Brain microvascular endothelial cell (primary cell): ENCODE measurements at places on chromosomes 2 and 18.

DNA sequence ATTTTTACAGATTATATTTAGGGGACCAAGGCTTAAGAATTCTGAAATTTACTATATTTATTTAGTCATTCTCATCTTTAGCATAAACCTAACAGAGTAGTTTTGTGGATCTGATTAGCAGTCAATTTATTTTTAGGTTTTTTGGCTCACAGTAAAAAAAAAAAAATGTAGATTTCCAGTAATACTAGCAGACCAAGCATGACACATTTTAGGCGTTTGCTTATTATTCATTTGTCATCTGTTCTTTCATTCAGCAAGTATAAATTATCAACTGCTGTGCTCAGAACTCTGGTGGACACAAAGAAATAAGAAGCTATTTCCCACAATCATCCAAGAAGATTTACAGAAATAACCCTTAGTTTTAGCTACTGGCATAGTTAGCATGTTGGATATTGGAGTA lies 20.6 kb downstream of the PDE1A start:
- DNase-seq = no peak

GRCh38 chr18:11274144-11274794 lies 124.9 kb upstream of the PIEZO2 start:
- no peak for DNase-seq

DNA sequence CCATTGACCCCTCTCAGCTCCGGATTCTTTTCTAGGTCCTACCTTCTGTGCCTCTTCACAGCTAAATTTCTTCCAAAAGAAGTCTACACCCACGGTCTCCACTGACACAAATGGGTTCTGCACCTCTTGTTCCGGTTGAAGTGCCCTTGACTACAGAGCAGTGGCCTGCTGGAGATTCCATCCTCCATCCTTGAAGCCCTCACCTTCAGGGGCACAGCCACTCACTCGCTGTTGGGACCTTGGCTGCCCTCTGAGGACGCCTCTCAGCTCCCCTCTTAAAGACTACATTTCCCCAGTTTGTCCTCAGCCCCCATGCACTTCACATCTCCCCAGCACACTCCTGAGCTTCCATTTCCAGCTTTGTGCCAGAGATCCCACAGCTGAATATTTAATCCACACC lies 226.3 kb downstream of the ATAD2B start:
- DNase-seq = no peak

DNA sequence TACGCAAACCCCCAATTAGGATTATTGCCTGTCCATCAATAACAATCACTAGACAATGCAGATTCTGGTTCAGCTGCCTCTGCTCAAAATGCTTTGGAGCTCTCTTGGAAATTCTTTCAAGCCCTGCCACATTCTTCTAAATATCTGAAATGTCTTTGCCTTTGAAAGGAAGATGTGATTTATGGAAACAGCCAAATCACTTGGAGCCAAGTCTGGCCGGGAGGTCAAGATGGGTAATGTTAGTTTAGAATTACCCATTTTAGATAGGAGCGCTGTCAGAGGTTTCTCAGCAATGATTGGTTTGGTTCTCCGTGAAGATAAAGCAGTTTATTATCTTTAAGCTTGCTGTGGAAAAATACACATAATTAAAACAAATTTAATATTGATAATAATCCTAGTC lies 306.7 kb downstream of the SETBP1 start:
- no peak for DNase-seq

DNA sequence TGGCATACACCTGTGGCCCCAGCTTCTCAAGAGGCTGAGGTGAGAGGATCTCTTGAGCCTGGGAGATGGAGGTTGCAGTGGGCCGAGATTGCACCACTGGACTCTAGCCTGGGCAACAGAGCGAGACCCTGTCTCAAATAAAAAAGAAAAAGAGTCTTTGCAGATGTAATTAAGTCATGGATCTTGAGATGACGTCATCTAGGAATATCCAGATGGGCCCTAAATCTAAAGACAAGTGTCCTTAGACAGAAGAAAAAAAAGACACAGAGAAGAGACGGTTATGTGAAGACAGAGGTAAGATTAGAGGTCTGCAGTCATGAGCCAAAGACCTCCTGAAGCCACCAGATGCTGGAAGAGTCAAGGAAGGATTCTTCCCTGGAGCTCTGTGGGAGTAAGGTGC lies 74.3 kb downstream of the RHOB start:
- DNase-seq = no peak

DNA sequence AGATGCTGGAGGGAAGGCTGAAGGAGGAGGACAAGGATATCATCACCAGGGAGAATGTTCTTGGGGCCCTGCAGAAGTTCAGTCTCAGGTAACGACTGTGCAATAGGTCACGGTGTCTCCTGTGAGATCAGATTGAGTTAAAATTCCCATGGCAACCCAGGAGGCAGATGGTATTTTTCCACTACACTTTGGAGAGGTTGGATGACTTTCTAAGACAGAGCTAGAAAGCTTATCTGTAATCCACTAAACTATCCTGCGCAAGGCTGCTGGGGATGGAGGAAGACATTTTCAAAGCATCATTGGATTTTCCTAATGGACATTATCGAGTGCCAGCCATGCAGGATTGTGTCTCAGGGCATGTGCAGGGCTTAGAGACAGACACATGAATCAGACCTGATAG lies 74.6 kb downstream of the ARMC9 start:
- DNase-seq = no peak

- no peak for DNase-seq
These were observed 834.3 kb downstream of the CPS1 start for GRCh38 chr2:211390536-211391188.

GRCh38 chr18:6313415-6313814 lies 101.3 kb downstream of the L3MBTL4 start:
- no peak for DNase-seq

GRCh38 chr2:73821227-73821626 lies 7.5 kb upstream of the STAMBP start:
- no peak for DNase-seq

DNA sequence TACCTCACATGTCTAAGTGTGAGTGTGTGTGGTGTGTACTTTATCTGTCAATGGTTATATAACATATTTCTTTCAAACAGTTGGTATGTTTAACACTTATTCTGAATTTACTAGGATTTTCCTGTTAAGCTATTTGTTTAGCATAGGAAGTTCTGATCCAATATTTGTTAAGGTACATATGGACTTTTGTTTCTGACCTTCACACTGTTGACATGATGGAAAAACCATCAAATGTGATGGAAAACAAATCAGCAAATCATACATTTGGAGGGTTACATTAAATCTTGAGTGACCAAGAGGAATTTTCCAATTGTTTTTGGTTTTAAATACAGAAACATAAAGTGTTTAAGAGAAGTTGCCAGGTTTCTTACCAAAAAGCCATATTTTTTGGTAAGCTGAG lies 638.9 kb downstream of the STK39 start:
- DNase-seq = no peak

GRCh38 chr2:129779783-129780182 lies 199.7 kb upstream of the RAB6C start:
- no peak for DNase-seq

DNA sequence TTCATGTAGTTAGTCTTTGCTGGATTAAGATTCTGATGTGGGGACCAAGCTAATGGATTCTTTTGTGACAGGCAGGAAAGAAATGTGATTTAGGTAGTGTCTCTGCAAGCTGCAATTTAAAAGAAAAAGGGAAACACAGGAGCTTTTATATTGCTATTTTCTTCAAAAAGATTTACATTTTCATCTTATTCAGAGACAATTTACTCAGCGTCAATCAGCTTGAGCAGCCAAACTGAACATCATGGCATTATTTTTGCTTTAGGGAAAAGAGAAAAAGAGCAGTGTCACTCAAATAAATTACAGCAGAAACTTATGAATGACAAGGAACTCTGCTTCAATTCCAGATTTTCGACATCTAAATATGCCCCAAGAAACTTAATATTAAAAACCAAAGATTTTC lies 67.4 kb downstream of the PLA2R1 start:
- DNase-seq = no peak

DNA sequence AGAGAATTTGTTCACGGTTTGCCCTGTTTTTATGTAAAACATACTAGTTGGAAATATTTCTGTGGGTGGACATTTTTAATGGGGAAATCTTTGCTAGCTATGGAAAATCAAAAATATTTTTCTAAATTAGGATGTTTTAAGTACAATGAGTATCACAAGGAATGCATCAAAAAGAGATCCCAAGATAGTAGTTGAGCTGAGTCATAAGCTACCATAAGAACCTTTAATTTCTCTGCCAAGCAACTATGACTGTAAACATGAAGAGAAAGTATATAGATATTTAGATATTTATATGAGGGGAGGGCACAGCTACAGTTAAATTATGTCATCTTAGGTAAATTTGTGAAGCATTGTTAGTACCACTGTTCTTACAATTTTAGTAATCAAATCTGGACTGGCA lies 646.2 kb downstream of the XIRP2 start:
- no peak for DNase-seq

GRCh38 chr2:25566694-25567093 lies 106.7 kb downstream of the DTNB start:
- DNase-seq = peak; percentile 24

DNA sequence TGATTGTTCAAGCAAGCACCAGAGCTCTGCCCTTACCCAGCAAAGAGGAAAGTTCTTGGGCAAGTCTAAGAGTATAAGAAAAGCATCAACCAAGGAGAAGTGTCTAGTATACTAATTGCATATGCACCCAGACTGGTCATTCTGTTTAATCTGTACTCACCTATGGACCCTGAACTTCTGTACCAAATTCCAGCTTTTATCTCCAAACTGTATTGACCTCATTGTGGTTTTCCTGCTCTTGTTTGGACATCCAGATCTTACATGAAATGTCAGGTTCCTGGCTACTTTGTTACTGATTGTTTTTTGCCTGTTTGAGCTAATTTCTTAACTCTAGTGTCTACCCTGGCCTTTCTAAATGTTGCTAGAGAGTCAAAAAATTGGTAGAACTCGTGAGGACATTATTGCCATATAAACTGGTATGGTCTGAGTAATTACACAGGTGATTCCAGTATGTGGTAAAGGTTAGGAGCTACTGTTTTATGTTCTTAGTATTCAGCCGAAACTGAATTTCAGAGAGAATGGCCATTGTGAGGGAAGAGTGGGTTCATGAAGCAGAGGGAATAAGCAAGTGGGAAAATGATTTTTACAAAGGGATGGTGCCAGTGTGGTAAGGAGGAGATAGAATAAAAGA lies 146.3 kb downstream of the HNMT start:
- DNase-seq = no peak

DNA sequence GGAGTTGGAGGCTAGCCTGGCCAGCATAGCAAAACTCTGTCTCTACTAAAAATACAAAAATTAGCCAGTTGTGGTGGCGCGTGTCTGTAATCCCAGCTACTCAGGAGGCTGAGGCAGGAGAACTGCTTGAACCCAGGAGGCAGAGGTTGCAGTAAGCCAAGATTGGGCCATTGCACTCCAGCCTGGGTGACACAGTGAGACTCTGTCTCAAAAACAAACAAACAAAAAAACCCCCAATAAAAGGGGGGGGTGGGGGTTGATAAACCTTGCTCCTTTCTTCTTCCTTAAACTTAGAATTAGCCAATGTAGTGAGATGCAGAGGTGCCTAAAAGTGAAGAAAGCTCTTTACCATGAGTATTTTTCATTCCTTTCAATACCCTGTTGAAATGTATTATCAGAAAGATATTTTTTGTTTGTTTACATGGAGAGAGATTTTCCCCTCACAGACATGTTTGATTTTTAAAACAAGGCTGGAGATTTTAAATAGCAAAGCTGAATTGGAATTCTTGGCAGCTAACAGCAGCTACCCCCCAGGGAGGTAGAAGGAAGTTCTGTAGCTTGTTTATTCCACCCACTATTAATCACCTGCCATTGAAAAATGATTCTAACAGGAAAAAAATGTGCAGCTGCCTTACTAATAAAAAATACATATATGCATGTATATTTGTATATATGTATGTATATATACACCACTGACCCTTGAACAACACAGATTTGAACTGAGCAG lies 48.6 kb downstream of the GYPC start:
- DNase-seq = no peak

DNA sequence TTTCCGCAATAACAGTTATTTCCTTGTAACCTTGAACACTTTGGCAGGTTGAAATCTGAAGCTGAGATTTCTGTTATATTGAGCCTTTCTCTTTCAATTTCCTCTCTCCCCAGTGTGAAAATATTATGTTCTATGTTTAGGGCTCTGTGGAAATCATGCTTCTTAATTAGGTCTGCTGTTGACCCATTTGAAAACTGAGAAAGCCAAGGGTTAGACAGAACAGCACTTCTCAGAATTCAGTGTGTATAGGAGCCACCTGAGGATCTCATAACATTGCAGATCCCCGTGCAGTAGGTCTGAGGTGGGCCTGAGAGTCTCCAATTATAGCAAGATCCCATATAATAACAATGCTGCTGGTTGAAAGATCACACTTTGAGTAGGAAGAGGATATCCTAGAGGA lies 230.2 kb upstream of the NT5C1B start:
- DNase-seq = no peak

- no peak for DNase-seq
These were observed 375.2 kb upstream of the MYT1L start for GRCh38 chr2:2706306-2706705.

DNA sequence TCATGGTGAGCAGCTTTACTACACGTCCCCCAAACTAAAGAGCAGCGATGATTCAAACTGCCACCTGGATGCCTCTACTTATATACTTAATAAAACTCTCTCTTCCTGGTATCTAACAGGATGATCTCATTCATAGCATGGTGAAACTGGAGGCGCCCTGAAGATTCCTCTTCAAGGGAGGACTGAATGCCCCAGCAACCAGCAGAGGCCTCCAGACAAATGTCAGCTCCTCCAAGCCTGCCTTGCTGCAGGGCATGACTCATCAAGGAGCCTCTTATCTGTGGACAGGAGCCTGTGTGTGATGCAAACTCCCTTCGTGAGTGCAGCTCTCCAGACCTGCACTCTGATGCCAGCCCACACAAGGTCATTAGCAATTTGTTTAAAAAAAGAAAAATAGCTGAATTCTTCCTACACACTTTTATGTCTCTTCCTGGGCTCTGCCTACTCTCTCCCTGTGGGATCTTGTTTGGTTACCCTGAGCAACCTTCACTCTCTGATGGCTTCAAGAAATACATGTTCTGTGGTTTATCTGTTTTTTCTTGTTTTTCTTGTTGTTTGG lies 30.2 kb downstream of the LONRF2 start:
- DNase-seq = peak; percentile 87
